Upper lobe of left lung (tissue), 6 donors: ENCODE measurements at places on chromosomes 11 and 22. TPM values are rescaled to one million over a fixed set of nuclear protein-coding genes. Genes with fewer than 3 reads are reported as not detected.

GRCh38 chr11:68074584-68075352 is 35.9 kb downstream of the TCIRG1 start:
- H3K4me3 ChIP-seq: no peak overlapping the region
- H3K27me3 ChIP-seq: no peaks in the 10 kb centered on the region
- H3K36me3 ChIP-seq: peaks cover 13% of the 10 kb centered on the region
- H3K27ac ChIP-seq: no peak overlapping the region
- DNase-seq: no peak
- no peaks in the 10 kb centered on the region for H3K4me1 ChIP-seq

DNA sequence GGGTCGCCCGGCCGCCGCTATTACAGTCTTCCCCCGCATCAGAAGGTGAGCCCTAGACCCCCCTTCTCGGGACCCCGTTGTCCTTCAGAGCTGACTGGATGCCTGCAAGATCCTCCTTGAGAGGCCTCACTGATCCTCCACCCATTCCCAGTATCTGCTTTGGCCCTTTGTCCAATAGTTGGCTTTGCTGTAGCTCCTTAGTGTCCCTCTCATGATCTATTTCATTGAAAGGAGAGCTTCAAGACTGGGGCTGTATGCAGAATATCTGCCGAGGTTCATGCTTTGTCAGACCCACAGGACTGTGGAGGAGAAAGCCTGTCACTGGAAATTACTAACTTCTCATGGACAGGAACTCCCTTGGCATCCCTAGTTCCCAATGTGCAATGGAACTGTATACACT is 499 bp downstream of the DLAT start:
- DNase-seq: no peak
- peaks cover 10% of the 10 kb centered on the region for H3K4me1 ChIP-seq
- no peaks in the 10 kb centered on the region for H3K27me3 ChIP-seq
- H3K36me3 ChIP-seq: peaks cover 24% of the 10 kb centered on the region
- peak overlapping the region; percentile 94 for H3K4me3 ChIP-seq
- peak overlapping the region; percentile 79 for H3K27ac ChIP-seq

- peaks cover 9% of the 10 kb centered on the region for H3K4me1 ChIP-seq
- no peak overlapping the region for H3K4me3 ChIP-seq
- no peak overlapping the region for H3K27ac ChIP-seq
- no peaks in the 10 kb centered on the region for H3K27me3 ChIP-seq
- no peaks in the 10 kb centered on the region for H3K36me3 ChIP-seq
- DNase-seq: no peak
Measured at GRCh38 chr22:19545935-19546207, 21.7 kb upstream of the CLDN5 start.

DNA sequence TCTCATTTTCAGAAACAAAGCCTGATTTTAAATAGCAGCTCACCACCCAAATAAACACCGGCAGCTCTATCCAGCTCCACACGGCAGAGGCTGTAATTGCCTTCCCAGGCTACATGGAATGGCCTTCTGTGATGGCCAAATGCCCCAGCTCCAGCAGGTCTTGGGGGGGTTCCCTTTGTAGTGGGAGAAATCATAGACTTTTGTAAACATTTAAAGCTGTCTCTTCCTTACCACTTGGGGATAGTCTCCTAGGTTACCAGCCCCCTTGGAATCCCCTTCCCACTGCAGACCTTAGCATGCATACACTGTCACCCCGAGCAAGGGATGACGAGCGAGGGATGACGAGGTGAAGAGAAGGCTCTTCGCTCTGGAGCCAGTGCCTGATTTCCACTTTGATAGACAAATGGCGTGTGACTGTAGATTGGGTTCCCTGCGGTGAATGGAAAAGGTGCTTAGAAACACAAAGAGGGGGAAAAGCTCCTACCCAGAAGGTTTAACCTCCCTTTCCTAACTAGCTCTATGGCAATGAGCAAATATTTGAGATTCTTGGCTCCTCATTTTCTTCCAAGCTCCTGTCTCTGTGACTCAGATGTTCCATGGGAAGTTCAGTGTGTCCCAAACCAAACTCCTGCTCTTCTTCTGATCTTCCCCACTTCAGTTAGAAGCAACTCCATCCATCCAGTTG is 108.0 kb upstream of the CADM1 start:
- no peaks in the 10 kb centered on the region for H3K36me3 ChIP-seq
- H3K27me3 ChIP-seq: no peaks in the 10 kb centered on the region

The OR52I1 gene
- total RNA-seq: not detected

GRCh38 chr22:31223786-31224191 is 11.7 kb downstream of the LIMK2 start:
- DNase-seq: no peak
- H3K27me3 ChIP-seq: no peaks in the 10 kb centered on the region
- H3K36me3 ChIP-seq: no peaks in the 10 kb centered on the region
- peak overlapping the region; percentile 72 for H3K27ac ChIP-seq

The PPP1R14B gene
- 51.4 TPM for total RNA-seq

GRCh38 chr11:75560644-75561043 is 1.4 kb upstream of the SERPINH1 start:
- no peak overlapping the region for H3K4me3 ChIP-seq
- H3K4me1 ChIP-seq: peaks cover 70% of the 10 kb centered on the region
- H3K36me3 ChIP-seq: peaks cover 5% of the 10 kb centered on the region

The MMP7 gene
- total RNA-seq: 21.8 TPM

GRCh38 chr22:38865201-38866023 is 6.6 kb downstream of the CBX6 start:
- no peaks in the 10 kb centered on the region for H3K27me3 ChIP-seq
- H3K4me1 ChIP-seq: peaks cover 61% of the 10 kb centered on the region
- DNase-seq: no peak
- peak overlapping the region; percentile 81 for H3K27ac ChIP-seq
- peaks cover 18% of the 10 kb centered on the region for H3K36me3 ChIP-seq

- H3K4me1 ChIP-seq: peaks cover 12% of the 10 kb centered on the region
- no peaks in the 10 kb centered on the region for H3K27me3 ChIP-seq
- no peaks in the 10 kb centered on the region for H3K36me3 ChIP-seq
Measured at GRCh38 chr11:126592496-126593410, 237.3 kb downstream of the ST3GAL4 start.

The RAB38 gene
- 10.6 TPM for total RNA-seq
